ENCODE measurements at places on chromosomes 2 and 18.

DNA sequence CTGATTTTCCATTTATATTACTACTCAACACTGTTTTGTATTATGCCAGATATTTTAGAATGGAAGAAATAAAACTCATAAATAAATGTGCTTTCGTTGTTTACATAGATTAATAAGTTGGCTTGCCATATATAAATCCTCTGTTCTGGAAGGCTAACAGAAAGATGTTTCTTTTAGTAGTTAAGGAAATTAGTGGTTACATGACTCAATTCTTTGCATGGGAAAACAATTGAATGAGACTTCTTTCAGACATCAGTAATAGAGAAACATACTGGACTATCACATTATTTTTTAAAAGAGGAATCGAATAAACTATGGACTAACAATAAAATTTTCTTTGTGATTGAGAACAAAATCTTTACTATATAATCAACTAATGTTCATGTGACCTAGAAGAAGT, 336.5 kb downstream of the KCNS3 start:
- no peak for DNase-seq

DNA sequence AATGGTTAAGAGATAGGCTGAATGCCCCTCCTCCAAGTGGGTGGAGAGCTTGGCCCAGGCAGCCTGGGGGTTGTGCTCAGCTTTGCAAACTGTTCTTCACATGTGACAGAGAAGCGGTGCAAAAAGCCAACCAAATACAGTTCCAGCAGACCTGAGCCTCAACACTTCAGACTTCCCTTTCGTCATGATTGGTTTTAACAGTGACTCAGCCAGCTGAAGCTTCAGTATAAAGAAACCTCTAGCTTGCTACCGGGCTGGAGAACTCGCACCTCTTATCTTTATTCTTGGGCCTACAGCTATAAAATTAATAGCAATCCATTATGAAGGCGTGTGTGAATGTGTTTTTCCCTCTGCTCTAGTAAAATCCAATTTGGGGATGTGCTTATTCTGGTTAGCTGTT, 20.0 kb downstream of the SETBP1 start:
- DNase-seq, result no peak

GRCh38 chr18:45783097-45784075, 42.1 kb upstream of the SIGLEC15 start:
- no peak for DNase-seq

DNA sequence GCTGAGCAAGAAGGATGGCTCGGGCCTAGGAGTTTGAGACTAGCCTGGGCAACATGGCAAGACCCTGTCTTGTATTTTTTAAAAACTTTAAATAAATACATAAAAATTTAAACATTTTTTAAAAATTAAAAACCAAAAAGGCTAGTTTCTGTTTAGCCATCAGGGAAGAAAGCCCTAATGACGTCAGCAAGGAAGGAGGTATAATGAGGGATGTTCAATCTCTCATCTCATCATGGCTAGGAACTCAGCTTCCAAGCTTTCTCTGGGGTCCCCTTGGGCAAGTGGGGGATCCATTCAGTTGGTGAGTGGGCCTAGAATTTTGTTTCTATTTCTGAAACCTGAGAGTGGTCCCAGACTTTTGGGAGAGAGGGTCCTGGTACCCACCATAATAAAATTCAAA, 35.1 kb upstream of the SLC25A52 start:
- DNase-seq, result no peak

- no peak for DNase-seq
Measured at GRCh38 chr2:208984376-208985090, 439.3 kb upstream of the MAP2 start.

- no peak for DNase-seq
Measured at GRCh38 chr2:160912276-160912675, 248.0 kb upstream of the TANK start.

DNA sequence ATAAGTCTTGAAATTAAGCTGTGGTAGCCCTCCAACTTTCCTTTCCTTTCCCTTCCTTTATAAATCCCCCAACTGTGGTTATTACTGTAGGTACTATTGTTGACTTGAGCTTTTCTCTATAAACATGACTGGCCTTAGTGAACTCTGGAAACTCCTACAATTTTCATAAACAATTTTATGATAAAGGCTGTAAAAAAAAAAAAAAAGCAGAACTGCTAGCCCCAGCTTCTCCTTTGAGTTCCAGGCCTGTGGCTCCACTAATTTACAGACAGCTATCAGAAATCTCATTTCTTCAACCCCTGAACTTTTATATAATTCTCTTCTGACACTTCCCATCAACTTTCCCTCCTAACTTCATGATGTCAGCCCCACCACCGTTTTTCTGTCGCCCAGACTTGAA, 174.3 kb downstream of the IKZF2 start:
- no peak for DNase-seq

- DNase-seq, result no peak
Measured at GRCh38 chr2:70471129-70471528, 82.5 kb downstream of the TGFA start.

DNA sequence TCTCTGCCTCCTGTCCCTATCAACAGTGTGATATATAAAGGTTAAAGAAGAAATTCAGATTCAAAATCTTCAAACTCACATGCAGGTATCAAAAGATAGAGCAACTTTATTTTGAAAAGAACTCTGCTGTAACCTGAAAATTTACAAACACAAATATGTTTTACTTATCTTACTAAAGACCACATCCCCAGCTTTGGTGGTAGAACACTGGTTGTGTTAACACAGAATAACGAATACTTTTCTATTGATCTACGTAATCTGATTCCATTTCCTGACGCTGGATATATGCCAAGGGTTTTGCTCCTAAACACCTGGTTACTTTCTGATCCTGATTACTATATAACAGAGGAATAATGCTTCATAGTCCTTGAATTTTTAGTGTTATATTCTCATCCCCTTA, 23.1 kb upstream of the SLC39A10 start:
- no peak for DNase-seq

- no peak for DNase-seq
Measured at GRCh38 chr2:234322766-234323465, 174.0 kb downstream of the ARL4C start.

Measured in activated CD4-positive, alpha-beta T cell treated with anti-CD3 and anti-CD28 coated beads for 4 hours (primary cell).